ENCODE measurements at places on chromosomes 11 and 22.

DNA sequence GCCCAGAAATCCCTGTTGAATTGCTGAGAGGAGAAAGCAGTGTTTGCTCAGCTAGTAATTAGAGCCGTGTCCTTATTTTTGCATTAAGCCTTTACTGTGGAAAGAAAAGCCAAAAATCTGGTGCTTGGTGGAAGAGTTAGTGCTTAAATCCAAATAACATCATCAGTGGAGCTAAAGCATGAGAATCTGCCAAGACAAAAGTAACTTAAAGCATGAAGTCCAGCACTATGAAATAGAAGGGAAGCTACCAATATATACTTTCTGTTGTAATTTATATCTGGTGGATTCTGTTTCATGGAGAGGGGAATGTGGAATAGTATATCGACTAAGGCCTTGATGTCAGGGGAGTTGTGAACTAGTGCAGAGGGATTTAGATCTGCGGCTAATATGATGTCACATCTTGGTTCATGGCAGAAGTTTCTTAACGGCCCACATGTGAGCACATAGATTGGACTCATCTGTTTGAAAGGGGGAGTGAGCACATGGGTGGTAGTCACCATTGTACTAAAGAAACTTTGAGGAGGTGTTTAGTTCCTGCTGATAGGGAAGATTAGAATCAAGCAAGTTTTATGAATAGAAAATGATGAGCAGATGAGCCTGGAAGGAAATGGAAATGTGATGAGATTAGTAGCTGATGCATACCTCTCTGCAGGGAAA, 224.4 kb upstream of the MTNR1B start:
- DNase-seq: no peak

DNA sequence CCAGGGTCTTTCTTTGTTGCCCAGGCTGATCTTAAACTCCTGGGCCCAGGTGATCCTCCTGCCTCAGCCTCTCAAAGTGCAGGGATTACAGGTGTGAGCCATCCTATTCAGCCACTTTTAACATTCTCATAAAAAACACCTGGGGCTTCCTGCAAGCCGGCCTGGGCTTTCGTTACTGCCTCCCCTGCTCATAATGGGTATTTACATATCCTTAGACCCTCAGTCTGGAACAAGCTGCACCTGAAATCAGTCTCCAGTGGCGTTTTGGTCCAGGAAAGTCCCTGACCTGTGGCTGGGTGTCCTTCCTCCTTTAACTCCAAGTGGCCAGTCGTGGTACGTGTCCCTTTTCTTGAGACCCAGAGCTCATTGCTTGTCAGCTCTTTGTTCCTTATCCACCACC, 320.7 kb downstream of the TMEM135 start:
- DNase-seq: no peak

DNA sequence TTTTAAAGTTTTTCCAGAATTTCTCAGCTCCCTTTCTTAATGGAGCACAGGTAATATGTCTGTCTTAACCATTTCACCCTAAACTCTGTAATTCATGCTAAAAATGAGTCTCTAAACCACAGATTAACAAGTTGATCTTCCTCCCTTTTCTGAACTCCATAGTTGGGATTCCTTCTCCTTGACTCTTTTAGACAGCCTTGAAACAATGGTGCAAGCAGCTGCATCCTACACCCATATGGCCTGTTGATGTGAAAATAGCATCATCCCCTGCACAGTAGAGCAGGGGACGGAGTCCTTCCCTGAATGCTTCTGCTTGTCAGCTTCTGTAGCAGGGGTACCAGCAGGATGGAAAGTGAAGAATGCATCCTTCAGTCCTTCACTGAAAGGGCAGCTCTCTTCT, 192.8 kb upstream of the SORL1-AS1 start:
- DNase-seq: no peak

GRCh38 chr11:111632516-111633220, 30.4 kb downstream of the SIK2 start:
- DNase-seq: no peak

Measured in erythroblast (primary cell).